ENCODE measurements at places on chromosomes 3 and 15.

DNA sequence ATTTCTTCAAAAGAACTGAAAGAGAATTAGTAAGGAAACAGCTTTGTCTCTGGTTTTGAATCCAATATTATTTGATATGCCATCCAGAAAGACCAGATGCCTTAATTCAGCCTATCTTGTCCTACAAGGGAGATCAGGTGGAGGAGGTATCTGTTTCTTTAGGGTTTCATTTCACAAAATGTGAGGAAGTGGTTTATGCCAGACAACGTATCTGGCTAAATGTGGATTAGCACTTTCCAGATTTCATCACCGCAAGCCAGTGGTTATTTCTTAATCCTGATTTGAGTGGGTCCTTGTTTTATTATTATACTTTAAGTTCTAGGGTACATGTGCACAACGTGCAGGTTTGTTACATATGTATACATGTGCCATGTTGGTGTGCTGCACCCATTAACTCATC, 271.1 kb downstream of the EBLN2 start:
- DNase-seq, result no peak

DNA sequence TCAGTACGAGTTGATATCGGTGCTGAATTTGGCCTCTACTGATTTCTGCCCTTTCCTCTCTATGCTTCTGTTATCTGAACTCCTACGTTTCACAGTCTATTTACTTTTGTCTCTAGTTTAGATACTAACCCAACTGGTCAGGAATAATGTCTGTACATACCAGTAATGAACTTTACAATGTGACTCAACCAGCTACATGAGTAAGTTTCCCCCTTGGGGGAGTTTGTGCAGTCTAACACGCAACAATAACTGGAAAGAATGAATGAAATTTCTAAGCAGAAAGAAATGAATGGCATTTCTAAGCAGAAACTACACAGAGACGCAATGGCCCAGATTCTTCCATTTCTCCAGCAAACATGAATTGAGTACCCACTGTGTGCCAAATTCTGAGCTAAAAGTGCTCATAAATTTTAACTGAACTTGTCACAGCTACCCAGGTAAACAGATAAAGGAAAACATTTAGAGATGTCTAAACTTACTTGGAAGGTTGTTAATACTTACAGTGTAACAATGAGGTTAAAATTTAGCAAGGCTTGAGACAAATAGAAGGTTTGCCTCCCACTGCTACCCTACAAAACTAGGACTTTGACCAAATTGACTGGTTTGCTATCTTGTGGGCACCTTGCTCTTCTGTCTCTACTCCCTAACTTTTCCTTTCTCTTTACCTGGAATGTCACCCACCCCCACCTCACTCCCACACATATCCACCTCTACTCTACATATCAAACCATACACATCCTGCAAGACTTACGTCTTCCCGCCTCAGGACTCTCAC, 11.6 kb downstream of the UPK1B start:
- no peak for DNase-seq

GRCh38 chr3:185770109-185770508, 54.7 kb downstream of the IGF2BP2 start:
- DNase-seq, result peak; percentile 16

DNA sequence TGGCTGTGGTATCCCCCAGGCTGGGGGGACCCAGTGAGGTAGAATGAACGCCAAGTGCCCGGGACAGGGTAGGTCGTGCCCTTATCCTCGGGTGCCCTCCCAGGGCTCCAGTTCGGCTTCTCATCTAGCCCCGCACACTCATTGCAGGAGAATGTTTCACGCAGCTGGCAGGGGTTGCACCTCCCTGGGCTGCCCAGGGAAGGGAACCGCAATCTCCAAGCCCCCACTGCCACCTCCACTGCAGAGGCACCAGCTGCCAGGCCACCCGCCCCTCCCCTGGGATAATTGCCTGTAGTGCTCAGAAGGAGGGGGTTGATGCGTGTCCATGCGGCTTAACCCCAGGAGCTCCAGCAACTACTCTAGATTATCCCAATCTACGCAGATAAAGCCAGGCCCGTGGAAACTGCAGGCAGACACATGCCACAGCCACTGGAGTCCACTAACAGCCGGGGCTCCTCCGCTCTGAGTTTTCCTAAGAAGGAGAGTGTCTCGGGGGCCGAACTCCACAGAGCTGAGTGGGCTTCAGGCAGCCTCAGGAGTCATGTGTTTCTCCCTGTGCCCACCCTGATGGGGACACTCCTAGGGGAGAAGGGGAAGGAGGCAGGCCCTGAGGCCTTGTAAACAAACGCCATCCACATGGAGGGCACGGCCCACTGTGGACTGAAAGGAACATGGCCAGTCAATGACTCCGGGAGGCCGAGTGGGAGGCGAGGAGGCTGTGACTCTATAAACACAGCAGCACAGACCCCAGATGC, 137.2 kb upstream of the IQSEC1 start:
- DNase-seq, result no peak

- DNase-seq, result no peak
Measured at GRCh38 chr15:57747206-57747896, 40.8 kb downstream of the POLR2M start.

- DNase-seq, result no peak
Measured at GRCh38 chr3:117035745-117036144, 326.2 kb downstream of the TUSC7 start.

DNA sequence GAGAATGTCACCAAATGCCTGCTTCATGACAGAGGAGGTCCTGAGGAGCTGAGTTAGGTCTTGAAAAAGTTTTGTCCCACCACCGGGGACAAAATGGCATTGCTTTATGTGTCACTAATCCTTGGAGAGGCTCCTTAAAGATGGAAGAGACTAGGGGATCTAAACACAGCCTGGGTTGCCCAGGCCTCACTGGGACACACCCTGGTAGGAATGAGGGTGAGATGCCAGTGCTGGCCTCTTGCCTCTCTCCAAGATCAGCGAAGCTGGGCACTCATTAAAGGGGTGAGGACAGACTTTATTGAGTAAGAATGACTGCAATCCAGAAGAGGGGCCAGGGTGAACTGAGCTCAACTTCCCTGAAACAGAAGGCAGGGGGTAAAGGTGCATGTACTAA, 58.5 kb upstream of the KLF13 start:
- DNase-seq, result no peak

DNA sequence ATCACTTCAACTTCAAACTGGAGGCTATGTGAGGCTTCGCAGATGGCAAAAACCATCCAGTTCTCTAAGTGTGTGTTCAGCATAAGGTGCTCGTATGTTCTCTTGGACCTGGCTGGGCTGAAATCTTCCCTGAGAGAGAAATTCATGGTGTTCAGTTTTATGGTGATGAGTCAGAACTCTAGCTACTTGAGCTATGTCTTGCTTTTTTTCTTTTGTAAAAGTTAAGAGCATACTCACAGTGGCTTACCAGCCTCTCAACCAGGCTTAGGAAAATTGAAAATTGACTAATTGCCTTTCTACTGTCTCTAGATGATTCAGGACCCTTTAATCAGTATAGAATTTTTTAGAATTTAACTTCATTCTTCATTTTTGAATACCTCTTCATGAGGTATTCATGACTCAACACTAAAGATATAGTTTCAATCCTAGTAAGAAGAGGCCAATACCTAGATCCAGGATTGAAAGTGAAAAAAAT, 617.5 kb downstream of the TBL1XR1 start:
- DNase-seq, result no peak

GRCh38 chr15:78211189-78211921, 23.0 kb downstream of the ACSBG1 start:
- DNase-seq, result no peak

- no peak for DNase-seq
Measured at GRCh38 chr3:11716573-11717290, 73.0 kb upstream of the VGLL4 start.

GRCh38 chr3:14991151-14991742, 43.9 kb downstream of the NR2C2 start:
- no peak for DNase-seq

- no peak for DNase-seq
Measured at GRCh38 chr3:134590766-134591165, 60.1 kb downstream of the KY start.

DNA sequence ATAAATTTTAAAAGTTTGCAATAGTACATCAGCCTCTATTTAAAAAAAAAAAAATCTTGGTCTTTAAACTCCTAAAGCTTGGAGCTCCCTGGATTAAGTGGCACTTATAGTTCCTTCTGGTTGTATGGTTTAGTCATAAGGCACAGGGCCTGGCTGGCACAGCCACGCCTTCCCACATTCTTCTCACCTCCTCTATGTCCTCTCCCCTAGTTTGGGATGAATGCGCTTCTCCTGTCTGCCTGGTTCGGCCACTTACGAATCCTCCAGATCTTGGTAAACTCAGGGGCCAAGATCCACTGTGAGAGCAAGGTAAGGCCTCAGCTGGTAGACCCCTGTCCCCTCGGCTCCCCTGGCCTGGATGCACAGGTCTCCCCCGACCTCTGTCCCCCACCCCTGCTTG, 10.0 kb downstream of the ANKDD1A start:
- DNase-seq, result peak; percentile 58

GRCh38 chr3:28575746-28576613, 227.4 kb upstream of the AZI2 start:
- DNase-seq, result no peak

- no peak for DNase-seq
Measured at GRCh38 chr15:63405159-63405558, 23.5 kb upstream of the CA12 start.
